Kasumi-1 (cell line): ENCODE measurements at places on chromosomes 11 and 22.

DNA sequence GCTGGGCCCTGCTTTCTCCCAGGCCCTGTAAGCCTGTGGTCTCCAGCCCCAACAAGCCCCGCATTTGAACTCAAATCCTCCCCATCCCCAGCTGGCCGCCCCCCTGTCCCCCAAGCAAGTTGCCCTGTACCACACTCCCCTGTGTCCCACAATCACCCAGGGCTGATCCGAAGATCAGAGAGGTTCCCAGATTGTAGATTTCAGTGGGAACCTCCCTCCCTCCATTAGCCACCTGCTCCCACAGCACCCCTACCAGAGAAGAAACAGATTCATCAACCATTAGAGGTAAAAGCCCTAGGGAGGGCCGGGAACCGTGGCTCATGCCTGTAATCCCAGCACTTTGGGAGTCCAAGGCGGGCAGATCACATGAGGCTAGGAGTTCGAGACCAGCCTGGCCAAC lies 107.5 kb downstream of the FEZ1 start:
- DNase-seq = no peak

DNA sequence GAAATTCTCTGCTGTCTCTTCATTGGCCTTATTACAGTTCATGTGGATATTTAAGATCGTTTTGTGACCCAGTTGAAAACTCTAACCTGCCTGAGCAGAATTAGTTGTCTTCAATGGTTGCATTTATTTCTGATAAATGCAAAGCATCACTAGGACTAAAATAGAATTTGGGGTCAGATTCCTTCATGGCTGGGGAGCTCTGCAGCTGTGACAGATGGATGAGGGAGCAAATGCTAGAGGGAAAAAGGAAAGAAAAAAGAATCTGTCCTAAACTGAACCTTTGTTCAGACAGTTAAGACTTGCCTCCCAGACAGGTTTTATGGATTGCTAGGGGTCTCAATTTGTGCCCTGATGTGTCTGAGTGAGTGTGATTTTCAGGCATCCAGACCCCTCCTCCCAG lies 113.0 kb downstream of the SYT9 start:
- no peak for DNase-seq

GRCh38 chr22:33888821-33889220 lies 31.5 kb downstream of the LARGE1 start:
- DNase-seq = no peak

DNA sequence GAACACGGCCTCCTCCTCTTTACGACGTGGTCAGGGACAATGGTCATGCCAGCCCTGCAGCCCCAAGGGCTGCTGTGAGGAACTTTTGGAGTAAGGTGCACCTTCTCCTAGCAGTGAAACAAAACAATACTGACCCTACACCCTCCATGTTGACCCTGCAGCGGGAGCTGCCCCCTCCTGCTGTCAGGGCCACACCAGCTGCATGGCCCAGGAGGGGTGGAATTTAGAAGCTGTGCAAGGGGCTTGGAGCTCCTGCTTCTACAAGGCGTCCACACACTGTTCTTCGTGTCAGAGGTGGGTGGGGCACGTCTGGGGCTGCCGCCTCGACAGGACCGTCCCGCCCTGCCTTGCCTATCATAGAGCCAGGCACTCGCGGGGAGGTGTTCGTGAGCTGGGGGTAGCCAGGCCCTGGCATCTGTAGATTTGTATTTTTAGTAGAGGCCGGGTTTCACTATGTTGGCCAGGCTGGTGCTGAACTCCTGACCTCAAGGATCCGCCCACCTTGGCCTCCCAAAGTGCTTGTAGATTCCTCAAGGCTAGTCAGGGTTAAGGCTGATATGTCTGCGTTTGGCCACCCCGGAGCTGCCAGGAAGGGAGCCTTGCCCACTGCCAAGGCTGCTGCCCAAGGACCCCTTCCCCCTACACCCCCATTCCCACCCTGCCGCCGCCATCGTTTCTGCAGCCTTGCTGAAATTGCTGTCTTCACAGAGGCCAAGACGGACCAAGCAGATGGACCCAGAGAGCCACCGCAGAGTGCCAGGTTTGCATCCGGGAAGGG lies 15.9 kb downstream of the INCENP start:
- no peak for DNase-seq

- no peak for DNase-seq
These were observed 404.6 kb upstream of the CNTN5 start for GRCh38 chr11:98616098-98616655.

DNA sequence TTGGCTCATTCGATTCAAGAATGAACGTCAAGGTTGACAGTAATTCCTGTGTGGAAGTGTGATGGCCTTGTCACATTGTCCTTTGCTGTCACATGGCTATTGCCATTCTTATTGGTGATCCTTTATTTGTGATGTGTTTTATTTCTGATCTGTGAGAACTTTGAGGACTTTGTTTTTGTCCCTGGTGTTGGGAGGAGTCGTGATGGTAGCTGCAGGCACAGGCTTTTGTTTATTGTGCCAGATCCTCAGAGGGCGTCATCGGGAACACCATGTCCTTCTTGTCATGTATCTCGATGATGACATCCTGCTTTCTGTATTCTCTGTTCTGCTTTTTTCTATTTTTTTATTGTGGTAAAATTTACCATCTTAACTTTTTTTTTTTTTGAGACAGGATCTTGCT lies 5.6 kb downstream of the PICK1 start:
- no peak for DNase-seq

DNA sequence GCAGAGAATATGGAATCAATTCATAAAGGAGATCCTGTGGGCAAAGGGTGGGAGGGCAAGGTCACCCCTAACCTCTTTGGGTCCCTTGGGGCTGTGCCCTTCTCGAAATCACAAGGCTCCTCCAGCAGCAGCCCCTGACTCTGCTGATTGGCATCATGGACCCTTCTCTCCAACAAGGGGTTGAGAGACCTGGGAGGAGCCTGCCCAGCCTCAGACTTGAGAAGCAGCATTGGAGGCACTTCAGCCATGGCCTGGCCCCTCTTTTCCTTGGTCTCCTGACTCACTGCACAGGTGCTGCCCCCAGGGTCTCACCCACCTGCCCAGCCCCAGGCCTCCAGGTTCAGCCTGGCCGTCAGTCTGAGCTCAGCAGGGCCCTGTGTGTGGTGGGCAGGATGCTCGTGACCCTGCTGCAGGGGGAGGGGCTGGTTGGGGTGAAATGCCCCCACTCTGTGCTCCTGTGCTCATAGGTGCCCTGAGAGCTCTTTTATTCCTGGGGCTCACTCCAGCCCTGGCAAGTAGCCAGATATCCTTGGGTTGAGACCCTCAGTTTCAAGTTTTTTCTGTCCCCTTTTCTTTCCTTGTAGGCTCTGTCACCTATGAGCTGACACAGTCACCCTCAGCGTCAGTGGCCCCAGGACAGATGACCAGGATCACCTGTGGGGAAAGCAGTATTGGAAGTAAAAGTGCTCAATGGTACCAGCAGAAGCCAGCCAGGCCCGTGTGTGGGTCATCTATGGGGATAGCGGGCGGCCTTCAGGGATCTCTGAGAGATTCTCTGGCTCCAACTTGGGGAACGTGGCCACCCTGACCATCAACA lies 110.8 kb downstream of the GGTLC2 start:
- no peak for DNase-seq

- no peak for DNase-seq
These were observed 79.1 kb downstream of the CDKN1C start for GRCh38 chr11:2806351-2807024.

DNA sequence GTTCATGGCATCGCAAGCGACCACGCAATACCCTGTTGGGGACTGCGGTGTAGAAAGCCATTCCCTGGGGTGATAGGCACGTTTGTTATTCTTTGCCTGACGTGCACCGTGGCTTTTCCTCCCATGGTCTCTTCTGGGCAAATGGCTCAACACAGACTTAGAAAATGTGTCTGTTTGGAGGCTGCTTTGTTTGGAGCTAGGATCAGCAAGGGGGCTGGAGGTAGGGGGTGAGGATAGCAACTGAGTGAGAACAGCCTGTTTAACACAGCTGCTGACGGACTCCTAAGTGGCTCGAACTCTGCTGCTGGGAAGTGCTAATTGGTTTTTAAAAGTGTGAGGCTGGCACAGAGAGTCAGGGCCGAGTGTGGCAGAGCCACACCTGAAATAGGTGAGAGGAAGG lies 16.1 kb upstream of the CHRM4 start:
- no peak for DNase-seq

GRCh38 chr11:67409781-67410368 lies 5.6 kb upstream of the CARNS1 start:
- no peak for DNase-seq

- no peak for DNase-seq
These were observed 24.3 kb downstream of the FAM83F start for GRCh38 chr22:40019100-40019499.

GRCh38 chr11:13880634-13881033 lies 81.9 kb upstream of the SPON1 start:
- no peak for DNase-seq

GRCh38 chr22:39808081-39808480 lies 85.5 kb downstream of the ENTHD1 start:
- DNase-seq = peak; percentile 16

DNA sequence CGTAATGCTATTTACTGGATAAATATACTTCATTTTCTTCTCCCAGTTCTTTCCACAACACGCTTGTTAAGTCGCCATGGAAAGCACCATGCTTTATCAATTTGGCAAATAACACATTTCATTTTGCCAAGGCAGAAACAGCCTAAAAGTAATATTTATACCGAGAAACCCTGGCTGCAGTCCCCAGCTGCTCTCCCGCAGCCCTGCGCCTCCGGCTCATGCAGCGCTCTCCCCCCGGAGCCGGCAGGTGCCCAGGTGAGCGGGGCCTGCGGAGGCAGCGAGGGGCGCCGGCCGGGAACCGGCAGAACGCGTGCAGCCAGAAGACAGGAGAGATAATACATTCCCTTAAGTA lies 681 bp upstream of the ARHGEF12 start:
- peak; percentile 53 for DNase-seq

GRCh38 chr22:37145180-37146050 lies 4.3 kb downstream of the IL2RB start:
- no peak for DNase-seq

- no peak for DNase-seq
These were observed 216.4 kb upstream of the PDGFD start for GRCh38 chr11:104380358-104380757.

DNA sequence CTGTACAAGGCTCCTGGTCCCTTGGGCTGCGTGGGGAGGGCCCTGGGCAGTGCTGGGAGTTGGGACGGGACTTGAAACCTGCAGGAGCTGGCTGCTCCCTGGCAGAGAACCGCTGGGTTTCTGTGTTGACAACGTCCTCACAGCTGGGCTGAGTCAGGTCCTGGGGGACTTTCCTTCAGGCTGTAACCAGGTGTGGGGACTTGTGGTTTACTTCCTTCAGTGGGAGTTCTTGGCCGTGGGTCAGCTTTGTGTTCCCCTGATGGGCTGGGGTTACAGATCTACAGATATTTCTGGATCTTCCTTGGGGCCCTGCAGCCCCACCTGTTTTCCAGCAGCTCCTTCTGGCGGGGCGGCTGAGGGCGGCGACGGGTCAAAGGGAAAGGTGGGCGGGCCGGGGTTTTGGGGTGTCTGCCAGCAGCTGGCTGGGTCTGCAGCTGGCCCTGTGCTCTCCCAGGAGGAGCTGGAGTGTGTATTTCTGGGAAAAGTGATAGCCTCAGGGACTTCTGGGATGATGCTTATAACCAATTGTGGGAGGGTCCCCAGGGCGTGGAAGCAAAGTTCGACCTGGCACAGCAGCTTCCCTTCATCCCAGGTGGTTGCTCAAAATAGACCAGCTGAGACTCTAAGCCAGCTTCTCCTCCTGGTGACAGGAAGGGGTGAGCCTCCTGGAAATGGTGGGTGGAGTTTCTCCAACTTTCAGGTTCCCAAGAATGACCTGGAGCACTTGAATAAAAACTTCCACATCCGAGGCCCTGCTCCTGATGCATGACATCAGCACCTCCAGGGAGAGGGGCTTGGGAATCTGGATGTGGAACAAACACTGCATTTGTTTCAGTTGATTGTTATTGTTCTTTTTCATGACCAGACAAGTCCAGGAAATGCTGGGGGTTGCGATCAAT lies 19.1 kb downstream of the ST14 start:
- no peak for DNase-seq

GRCh38 chr22:40653361-40653760 lies 16.8 kb upstream of the MRTFA start:
- DNase-seq = no peak

DNA sequence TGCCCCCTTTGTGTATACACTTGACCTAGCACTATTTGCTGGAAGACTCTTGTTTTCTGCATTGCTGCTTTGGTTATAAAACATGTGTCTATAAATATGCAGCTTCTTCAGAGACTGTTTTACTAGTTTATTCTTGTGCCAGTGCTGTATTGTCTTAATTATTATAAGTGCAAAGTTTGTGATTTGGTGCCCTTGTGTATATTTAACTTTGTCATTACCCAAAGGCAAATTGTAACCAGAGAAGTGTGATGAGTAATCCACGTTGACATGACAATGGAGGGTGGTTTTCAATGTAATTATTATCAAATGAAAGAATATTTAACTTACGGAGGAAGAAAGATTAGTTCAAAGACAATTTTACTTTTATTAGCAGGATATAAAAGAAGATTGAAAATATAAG lies 75.0 kb upstream of the PRODH start:
- no peak for DNase-seq

GRCh38 chr11:94593030-94593429 lies 25.9 kb downstream of the PIWIL4 start:
- DNase-seq = no peak

GRCh38 chr11:14358729-14359439 lies at the start of gene RRAS2:
RRAS2 (minus strand) TSS chr11:14359183; CDS start chr11:14358870, 313 bp downstream.
- no peak for DNase-seq

GRCh38 chr11:114438303-114438702 lies 964 bp upstream of the REXO2 start:
- no peak for DNase-seq

DNA sequence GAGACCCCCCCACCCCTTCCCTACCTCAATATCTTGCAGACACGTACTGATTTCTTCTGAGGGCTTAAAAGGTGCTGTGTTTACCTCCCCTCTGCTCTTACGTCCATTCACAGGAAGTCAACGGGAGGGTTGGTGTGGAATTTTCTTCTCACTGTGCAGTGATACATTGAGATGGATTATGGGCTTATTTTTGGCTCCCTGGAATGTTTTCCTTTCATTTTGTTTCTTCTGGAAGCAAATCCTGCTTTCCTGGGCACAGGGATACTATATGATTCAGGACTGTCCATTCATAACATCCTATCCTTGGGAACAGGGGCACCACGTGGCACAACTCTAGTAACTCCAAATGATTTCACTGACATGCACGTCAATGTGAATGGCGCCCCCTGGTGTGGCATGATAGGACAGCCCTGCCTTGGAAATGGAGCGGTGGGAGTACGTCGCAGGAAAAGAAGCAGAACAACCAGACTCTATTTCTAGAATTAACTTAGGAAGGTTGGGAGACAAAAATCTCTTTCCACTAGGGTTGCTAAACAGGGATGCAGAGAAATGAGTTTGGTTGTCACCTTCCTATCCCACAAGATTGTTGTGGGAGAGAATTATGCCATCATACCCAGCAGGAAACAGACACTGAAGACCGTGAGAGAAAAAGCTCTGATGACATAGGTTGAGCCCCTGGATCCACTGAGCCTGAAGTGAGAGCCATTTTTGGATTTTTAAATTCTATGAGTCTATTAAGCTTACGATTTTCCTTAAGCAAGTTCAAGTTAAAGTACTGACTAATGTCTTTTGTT lies 146.5 kb upstream of the RAG2 start:
- DNase-seq = peak; percentile 75

- no peak for DNase-seq
These were observed 3.1 kb downstream of the CDC42EP1 start for GRCh38 chr22:37563153-37564081.
